Neural crest cell (in vitro differentiated cells): ENCODE measurements at places on chromosomes 1 and 21.

DNA sequence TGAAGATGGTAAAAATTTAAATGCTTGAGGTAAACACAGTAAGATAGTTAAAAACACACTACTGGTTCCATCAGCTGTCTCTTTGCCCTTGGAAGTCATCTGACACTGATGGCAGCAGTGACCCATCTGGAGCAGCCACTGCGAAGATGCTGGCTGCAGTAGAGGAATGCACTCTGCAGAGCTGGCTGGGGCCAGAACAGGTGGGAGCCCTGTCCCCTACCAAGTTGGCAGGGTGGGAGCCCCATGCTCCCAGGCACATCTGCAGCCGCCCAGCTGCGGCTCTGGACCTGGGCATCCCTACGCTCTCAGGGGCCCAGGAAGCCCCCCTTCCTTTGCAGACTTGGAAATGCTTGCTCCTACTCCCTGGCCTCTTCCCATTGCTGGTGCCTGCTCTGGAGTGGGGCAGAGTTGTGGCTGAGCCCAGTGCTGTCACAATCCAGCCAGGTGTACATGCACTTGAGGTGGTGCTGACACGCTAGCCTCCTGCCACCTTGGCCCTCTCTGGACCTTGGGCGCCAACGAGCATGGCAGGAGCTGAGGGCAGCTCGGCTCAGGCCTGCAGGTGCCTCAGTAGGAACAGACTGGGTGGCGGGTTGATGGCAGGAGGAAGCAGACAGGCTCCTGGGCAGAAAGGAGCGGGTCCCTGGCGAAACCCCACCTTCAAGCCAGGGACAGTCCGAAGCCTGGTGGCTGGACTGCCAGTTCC is 227.0 kb downstream of the FGGY start:
- DNase-seq = no peak

GRCh38 chr1:206117151-206117948 is at the start of gene AVPR1B:
TSS of gene AVPR1B (minus strand) at chr1:206117388. CDS start at chr1:206116890, 498 bp downstream.
- DNase-seq = peak; percentile 37

GRCh38 chr1:25871086-25871703 is 4.3 kb downstream of the PAQR7 start:
- no peak for DNase-seq

GRCh38 chr21:29359718-29360117 is 61.0 kb downstream of the BACH1 start:
- DNase-seq = no peak

DNA sequence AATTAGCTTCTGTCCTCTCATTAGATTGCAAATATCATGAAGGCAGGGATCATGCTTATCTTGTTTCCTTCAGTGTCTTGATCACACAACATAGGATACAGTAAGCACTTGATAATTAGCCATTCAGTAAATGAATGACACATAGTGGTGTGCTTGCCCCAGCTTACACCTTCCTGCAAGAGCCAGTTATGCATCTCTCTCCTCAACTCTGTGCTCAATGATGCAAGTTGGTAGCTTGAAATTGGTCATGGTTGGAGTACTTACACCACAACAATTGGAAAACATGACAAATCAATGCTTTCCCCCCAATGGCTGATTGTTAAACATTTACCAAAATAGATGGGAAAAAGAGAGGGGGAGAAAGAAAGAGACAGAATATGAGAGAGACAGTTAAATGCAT is 129.2 kb downstream of the NUF2 start:
- no peak for DNase-seq

- DNase-seq = no peak
These were observed 302.8 kb upstream of the VAMP3 start for GRCh38 chr1:7468248-7468647.

GRCh38 chr1:30915491-30916230 is 7.1 kb upstream of the SDC3 start:
- DNase-seq = no peak

DNA sequence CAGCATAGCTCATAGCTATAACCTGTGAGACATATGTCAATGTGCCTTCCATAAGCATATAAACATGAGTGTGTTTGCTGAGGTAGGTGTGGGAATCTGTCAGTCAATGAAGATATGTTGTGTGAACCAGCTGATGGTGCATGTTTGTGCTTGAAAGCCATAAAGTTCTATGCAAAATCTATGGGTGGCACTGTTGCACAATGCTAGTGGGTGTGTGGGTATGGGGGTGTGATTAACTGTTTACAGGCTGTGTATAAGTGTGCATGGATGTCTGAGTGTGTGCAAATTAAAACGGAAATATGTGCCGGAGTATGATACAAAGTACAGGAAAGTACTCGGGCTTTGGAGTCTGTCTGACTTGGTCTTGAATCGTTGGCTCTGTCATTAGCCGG is 1.0 kb upstream of the ATP2B4 start:
- DNase-seq = no peak

GRCh38 chr1:9378801-9379200 is 86.1 kb downstream of the SPSB1 start:
- no peak for DNase-seq

DNA sequence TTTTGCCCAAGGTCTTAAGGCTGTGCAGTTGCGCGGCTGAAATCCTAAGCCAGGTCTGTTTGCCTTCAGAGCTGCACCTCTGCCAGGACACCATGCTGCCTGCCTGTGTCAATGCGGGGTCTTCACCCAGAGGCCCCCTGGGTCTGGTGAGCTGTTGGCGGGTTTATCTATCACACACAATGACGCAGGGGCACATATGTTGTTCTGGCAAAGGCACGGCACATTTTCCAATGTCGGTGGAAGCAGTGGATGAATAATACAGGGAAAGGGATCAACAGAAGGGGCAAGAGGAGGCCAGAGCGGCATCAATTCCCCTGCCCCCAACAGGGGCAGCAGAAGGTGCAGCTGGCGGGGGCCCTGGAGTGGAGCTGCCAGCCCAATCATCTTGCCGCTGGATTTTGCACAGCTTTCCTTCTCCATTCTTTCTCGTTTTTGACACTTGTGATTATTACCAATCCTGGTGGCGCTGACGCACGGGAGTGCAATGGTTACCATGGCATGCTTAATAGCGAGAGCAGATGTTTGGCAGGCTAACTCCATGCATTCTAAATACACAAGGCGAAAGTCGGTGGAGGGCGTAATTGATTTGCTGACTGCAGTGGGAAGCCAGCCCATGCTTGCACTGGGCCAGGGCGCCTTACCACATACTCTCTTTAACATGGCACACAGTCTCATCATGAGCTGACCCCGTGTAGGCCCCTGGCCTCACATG is 45.8 kb upstream of the CYP2J2 start:
- no peak for DNase-seq

- DNase-seq = no peak
These were observed 13.4 kb downstream of the SNAP47 start for GRCh38 chr1:227748496-227749182.

- DNase-seq = peak; percentile 75
These were observed 46.3 kb downstream of the AZIN2 start for GRCh38 chr1:33127001-33127823.

GRCh38 chr1:164180824-164181223 is 378.2 kb upstream of the PBX1 start:
- no peak for DNase-seq

- DNase-seq = no peak
These were observed 145.2 kb downstream of the FOXD2 start for GRCh38 chr1:47582891-47583608.

DNA sequence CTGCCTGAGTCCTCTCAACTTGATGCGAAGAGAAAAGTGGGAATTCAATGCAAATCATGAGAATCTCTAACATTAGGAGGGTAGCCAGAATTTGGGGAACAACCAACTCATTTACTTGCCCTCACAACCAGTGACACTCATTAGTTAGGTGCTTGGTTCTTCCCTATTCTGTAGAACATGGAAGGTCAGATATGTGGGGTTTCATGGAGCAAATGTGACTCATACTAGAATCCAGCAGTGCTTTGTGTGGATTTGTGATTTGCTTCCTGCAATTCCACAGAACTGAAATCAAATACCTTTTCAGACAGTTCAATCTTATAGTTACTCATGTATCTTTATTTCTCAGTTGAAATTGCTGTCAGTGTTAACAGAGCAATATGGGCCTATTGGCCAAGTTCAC is 6.9 kb upstream of the ETV3 start:
- DNase-seq = no peak
